BJ (cell line): ENCODE measurements at places on chromosomes 7 and 10.
A peak's percentile ranks its signal among the peaks of the same experiment; 100 is the strongest.

DNA sequence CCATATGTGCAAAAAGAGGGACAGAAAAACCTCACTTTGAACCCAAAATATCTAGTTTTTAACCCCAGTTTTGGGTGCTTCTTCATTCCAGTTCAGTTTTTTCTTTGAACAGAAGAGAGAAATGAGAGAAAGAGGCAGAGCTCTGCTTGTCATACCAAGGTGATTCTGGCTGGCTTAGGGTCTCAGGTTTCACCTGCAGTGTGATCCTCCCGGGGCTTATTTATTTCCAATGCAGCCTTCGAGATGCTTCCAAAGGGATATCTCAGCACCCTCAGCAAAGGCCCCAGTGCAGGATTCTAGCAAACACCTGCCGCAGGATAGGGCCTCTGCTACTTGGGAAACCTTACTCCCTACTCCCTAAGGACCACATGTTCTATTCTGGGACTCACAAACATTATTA is 131.3 kb downstream of the WDR11 start:
- DNase-seq: no peak

DNA sequence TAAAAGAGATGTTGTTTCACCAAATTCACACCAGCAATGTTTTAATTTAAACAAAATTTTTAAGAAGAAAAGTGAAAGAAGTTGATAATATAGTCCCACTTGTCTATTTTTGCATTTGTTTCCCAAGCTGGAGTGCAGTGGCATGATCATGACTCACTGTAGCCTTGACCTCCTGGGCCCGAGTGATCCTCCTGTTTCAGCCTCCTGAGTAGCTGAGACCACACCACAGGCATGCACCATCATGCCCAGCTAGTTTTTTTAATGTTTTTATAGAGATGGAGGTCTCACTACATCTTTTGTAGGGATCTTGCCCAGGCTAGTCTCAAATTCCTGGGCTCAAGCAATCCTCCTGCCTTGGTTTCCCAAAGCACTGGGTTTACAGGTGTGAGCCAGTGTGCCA is 14.1 kb upstream of the NDUFA5 start:
- DNase-seq: no peak

GRCh38 chr10:43394868-43395267 is 14.1 kb downstream of the HNRNPF start:
- DNase-seq: no peak

DNA sequence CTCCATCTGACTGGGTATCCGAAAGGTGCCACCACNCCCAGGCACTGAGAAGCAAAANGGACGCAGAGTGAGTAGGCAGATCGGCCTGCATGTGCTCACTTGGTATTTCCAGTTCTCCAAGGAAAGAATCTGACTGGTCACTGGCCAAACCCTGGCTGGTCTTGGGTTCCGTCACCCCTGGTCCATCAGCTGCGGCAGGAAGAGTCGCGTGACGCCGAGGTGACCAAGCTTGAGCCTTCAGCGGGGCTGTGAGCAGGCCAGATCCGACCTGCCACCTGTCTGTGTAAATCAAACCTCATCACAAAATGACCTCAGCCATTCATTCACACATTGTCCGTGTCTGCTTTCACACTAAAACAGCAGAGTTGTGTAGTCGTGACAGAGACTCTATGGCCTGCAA is 28.8 kb upstream of the CHST15 start:
- DNase-seq: no peak

GRCh38 chr10:78571286-78571685 is 497.5 kb upstream of the ZMIZ1 start:
- no peak for DNase-seq

DNA sequence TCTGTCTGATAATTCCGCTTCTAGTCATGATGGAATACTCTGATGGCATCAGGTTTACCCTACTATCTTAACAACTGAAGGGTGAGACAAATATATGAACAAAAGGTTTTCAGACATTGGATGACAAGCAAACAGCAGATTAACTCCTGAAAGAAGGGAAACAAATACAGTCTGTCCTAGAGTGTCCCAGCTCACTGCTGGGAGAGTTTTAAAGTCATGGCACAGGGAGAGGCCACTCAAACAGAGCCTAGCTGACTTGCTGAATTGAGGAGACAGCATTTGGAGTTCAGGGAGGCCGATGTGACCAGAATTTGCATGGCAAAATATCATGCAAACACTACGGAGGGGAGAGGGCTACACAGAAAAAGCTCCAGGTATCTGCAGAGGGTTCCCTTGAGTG is 73.1 kb downstream of the MDH2 start:
- no peak for DNase-seq

- DNase-seq: no peak
Measured at GRCh38 chr10:125016611-125017202, 74.8 kb downstream of the ZRANB1 start.

DNA sequence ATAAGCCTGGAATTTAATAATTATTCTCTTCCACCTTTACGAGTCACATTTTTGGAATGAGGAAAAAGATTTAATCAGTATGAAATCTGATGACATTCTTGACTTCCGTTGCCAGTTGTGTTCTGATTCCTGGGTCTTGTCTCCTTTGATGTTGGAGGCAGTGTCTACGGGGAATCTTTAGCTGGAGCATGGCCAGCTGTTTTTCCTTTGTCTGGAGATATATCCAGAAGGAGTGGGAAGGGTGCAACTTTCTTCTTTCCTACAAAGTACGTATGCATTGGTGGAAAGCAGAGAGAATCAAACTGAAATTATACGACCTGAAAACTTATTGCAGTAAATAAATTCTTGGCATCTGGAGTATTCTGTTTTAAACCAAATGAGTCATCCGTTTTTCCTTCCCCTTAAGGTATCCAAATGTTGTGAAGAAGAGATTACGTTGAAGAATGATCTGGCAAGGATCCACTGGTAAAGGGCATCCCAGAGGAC is 6.9 kb upstream of the GNG11 start:
- no peak for DNase-seq

- DNase-seq: no peak
Measured at GRCh38 chr10:132462463-132463332, 65.7 kb downstream of the PWWP2B start.

- no peak for DNase-seq
Measured at GRCh38 chr10:14010101-14010558, 320.6 kb downstream of the FRMD4A start.

- DNase-seq: no peak
Measured at GRCh38 chr7:158018971-158019645, 568.5 kb downstream of the PTPRN2 start.

- no peak for DNase-seq
Measured at GRCh38 chr7:43443381-43443780, 139.5 kb upstream of the STK17A start.

DNA sequence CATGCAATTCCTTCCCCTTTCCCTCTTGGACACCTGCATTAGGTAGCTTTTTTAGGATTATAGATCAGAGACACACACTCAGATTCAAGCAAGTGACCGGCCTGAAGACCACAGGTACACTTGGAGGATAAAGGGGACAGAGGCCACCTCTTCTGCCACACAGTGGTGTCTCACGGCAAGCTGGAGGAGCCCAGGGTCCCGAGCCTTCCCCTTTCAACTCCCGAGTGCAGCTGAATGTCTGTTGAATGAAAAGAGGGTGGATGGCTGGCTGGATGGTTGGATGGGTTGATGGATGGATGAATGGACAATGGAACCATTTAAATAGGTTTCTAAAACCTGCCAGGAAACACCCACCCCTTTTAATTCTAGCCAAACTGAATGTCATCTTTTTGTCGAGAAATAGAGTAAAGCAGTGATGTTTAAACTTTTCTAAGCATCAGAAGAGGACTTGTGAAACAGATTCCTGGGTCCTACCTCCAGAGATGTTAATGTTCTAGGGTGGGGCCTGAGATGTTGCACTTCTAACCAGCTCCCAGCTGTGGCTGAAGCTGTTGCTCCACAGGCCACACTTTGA is 49.2 kb upstream of the ZMIZ1 start:
- no peak for DNase-seq

DNA sequence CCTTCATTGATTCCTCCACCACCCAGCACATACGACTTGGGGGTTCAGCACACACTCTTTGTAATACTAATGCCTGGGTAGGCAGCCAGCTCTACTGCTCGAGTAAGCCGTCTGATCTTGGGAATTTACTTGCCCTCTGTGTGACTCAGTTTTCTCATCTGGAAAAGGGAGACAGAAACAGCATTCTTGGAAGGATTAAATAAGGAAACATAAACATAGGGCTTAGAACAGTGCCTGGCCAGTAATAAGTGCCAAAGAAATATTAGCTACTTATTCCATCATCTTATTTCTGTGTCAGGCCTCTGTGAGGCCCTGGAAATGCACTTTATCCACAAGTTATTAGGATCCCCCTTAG is 130.1 kb downstream of the TNS3 start:
- DNase-seq: no peak

- DNase-seq: no peak
Measured at GRCh38 chr10:86319676-86320075, 46.9 kb downstream of the GRID1 start.

GRCh38 chr7:37671876-37672275 is 11.7 kb upstream of the GPR141 start:
- no peak for DNase-seq

DNA sequence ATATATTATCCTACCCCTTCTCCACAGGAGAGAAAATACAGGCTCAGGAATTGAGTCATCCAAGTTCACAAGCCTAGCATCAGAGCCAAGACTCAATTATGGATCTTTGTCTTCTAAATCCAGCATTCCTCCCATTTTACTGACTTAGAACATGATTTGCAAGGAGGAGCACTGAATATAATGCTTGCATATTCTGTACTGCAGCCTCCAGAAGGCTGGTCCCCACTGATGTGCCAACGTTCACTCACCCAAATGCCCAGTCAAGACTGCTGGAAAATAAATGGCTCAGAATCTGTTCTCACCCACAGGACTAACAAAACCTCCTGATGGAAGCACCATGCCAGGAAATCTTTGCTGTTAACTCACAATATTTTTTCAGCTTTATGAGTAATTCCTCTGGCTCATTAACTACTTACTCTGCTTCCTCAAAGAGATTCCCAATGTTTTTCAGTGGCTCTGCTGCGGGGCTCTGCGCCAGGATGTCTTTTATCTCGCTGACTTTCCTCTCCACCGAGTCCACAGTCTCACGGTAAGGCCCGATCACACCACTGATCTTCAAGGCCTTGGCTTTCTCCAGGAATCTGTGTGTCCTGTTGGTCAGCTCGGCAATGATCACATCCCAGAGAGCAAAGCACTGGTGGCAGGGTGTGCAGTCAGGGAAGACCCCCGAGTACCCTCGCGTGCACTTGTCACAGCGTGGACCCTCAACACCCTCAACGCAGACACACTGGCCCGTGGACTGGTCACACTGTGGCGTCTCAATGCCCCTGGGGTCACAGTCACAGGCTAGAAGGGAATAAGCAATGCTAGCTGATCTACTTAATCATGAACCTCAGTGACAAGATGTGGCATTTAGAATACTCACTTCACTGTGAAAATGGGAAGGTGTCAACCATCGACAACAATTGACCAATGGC is 48.8 kb downstream of the DLD start:
- DNase-seq: peak; percentile 83

GRCh38 chr7:41203542-41203941 is 499.3 kb downstream of the INHBA start:
- no peak for DNase-seq
